ENCODE measurements at places on chromosomes 6 and 20.

DNA sequence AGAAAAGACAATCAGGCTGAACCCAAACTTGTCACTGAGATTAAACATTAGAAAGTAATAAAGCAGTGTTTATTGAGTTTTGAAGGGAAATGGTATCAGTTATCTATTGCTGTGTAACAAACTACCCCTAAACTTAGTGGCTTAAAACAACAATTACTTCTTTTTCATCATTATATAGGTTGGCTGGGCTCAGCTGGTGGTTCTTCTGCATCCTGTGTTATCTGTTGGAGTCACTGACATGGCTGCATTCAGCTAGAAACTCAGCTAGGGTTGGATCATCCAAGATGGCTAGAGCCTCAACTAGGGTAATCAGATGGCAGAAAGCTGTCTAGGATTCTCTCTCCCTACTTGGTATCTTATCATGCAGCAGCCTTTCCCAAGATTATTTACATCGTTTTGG is 12.5 kb upstream of the RIN2 start:
- DNase-seq: no peak

DNA sequence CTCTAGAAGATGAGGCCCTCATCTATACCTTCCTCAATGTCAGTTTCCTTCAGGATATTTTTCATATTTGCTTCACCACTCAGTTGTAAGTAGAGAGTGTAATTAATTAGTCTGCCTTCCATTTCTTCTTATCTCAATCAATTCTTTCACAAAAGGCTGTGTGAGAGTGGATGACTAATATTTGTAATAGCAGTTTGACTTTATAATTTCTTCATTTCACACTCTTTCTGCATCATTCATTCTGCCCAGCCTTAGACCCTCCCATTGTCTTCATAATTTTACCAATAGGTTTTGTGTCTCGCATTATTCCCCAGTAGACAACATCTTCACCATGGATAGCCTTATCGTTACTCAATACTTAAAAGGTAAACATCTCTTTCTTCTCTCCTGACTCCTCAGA is 1239.3 kb upstream of the MAP3K7 start:
- no peak for DNase-seq

- peak; percentile 71 for DNase-seq
Measured at GRCh38 chr6:37048851-37049757, 43.6 kb downstream of the FGD2 start.

GRCh38 chr20:42435230-42435629 is 754.5 kb downstream of the PTPRT start:
- no peak for DNase-seq

DNA sequence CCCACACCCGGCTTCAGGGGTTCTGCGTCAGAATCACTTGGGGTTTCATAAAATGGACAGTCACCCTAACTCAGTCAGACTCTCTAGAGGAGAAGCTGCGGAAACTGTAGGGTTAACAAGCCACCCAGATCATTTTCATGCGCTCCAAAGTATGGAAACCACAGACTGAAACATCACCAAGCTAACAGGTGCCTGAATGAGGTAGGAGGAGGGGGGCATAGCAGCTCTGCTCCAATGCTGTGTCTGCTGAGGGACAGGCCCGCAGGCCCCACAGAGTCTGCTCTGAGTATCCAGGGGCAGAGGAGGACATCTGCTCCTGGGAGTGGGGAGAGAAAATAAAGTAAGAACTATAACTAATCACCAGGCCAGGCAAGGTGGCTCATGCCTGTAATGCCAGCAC is 97.1 kb upstream of the AKAP12 start:
- DNase-seq: no peak

GRCh38 chr6:20978151-20978614 is 443.9 kb downstream of the CDKAL1 start:
- DNase-seq: no peak

GRCh38 chr6:89222712-89223039 is 5.5 kb upstream of the GABRR1 start:
- no peak for DNase-seq

- no peak for DNase-seq
Measured at GRCh38 chr20:33393609-33394008, 7.7 kb downstream of the CDK5RAP1 start.

- no peak for DNase-seq
Measured at GRCh38 chr20:58843128-58843556, 7.6 kb downstream of the GNAS-AS1 start.

GRCh38 chr20:34129518-34130162 is 17.6 kb upstream of the EIF2S2 start:
- peak; percentile 50 for DNase-seq

DNA sequence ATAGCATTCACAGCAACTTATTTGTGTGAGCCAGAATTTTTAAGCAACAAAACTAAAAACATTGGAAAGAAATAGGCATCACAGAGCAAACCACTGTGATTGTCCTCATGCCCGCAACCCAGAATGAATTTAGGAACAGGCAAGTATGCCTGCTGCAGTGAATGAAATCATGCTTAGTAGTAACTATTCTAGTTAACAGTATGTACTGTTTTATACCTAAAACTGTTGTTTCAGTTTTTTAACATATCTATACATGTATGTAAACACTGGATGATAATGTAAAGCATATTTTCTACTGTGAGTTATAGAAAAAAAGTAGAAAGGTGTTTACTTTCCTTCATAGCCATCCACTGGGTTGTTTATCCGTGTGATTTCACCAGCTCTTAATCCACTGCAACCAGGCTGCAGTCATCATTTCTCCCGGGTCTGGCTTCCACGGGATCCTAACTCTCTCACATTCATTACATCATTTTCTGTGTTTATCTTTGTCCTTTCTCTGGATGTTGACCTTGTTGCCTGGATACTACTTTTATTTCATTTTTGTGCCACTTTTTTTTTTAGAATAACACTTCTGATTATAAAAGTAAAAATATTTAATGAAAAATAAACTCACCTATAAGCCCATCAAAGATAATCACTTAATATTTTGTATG is 3.6 kb upstream of the ARFGEF3 start:
- DNase-seq: no peak

- no peak for DNase-seq
Measured at GRCh38 chr6:33949877-33950435, 146.2 kb upstream of the MLN start.

DNA sequence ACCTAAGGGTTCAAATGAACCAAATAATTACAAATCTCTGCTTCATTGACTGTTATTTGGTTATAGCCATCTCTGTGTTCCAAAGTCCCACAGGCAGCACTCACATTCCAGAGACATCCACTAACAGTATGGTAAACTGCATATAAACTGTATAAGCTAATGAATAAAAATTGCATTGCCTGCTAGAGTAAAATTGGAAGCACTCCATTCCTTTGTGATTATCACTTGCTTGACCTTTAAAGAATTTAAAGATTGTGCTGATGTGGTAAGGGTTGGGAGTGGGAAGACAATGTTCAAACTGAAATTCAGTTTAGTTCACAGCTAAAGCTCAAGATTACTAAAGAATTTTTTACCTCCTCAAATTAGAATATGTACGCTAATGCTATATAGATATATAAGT is 31.0 kb upstream of the OSTM1 start:
- DNase-seq: no peak

DNA sequence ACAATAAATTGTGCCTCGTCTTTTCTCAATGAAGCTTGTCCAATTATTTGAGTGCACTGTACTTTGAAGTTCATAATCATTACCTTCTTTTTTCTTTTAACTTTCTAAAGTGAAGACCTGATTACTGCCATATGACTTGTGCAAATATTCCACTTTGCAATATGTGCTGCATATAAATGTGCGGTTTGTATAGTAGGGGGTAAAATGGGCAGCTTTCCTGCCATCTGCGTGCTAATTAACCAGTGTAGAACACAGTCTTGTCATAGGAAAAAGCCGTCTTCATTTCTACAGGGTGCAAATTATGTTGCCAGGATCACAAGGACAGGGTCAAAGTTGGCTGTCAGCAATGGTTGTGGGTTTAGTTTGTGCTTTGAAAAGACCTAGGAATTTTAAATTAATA is 397.0 kb downstream of the NKAIN2 start:
- DNase-seq: no peak

DNA sequence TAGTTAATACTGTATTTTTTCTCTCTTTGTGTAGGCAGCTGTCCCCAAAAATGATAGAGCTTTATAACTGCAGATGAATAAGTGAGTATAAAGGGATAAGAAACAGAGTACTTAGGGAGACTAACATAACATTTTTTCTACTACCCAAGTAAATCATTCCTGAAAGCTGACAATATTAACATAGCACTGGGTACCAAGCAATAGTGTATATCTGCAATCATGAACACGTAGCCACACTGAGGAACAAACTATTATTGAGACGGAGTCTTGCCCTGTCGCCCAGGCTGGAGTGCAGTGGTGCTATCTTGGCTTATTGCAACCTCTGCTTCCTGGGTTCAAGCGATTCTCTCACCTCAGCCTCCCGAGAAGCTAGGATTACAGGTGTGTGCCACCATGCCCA is 105.9 kb downstream of the SESN1 start:
- DNase-seq: no peak

DNA sequence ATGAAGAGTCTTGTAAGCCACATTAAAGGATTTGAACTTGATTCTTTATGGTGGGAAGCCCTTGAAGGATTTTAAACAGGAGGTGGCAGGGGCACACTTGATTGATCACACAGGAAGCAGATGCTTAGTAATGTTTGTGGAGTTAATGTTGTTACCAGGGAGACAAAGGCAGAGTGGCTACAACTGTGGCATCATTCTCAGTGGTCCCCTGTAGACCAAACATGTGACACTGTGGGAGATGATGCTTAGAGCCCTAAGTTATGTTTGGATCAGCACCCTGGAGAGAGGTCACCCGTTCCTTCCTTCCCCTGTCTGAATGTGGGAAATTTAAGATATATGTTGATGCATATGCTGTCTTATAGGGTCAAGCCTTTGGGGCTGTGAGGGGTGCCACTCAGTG is 53.2 kb downstream of the EIF2S2 start:
- DNase-seq: no peak

GRCh38 chr6:24721461-24722215 is 2.7 kb upstream of the C6orf62 start:
- peak; percentile 82 for DNase-seq

DNA sequence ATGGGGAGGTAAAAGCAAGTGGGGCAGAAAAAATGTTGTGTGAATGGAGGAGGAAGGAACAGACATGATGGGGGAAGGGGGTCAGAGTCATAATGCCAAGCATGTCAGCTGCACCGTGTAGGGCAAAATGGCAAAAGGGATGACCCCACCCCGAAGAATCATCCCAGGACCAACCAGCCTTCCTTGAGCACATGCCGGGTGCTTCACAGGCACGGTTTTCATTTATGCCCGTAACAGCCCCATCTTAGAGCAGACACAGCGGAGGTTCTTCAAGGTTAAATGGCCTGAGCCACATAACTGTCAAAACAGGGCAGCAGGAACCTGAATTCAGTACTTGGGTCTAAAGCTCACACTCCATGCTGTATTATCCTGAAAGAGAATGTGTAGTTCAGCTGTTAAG is 322.2 kb downstream of the ZFAND3 start:
- no peak for DNase-seq

DNA sequence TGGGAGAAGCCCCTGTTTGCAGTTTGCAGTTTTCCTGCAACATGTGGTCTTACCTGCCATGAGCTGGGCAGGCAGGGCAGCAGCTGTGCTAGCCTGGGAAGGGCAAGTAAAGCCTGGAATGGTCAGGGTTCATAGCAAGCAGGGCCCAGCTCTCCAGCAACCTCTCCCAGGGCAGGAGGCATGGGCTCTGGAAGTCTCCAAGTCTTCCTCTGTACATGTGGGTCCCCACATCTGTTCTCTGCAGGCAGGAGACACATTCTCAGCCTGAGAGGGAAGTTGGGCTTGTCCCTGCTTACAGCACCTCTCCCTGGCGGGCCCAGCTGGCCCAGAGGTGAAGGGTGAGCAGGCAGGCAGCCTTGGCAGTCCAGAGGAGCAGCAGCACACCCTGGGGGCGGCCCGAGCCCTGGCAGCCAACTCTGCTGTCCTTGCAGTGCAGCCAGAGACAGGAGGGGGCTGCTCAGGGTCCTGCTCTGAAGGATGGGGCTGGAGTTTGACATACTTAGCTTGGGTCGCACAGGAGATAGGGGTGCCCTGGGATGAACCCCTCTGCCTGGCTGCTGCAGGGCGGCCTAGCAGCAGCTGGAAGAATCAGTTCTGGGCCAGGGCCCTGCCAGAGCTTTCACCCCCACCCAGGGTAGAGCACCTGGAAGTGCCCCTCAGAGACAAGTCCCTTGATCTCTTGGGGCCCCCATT is 176.0 kb downstream of the MRPL14 start:
- DNase-seq: no peak

DNA sequence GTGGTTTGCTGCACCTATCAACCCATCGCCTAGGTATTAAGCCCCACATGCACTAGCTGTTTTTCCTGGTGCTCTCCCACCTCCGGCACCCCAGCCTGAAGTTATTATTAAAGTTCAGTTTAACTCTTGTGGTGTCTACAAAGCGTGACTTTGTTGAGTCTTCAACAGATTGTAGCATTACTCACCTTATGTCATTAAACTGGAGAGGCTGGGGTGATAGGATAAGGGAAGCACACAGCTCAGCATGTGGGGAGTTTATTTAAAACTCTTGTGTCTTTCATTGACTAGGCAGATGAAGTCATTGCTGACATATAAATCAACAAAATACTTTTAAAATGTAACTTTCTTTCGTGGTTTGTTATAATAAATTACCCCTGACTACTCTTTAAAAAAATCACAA is 84.7 kb upstream of the GCM1 start:
- DNase-seq: no peak

DNA sequence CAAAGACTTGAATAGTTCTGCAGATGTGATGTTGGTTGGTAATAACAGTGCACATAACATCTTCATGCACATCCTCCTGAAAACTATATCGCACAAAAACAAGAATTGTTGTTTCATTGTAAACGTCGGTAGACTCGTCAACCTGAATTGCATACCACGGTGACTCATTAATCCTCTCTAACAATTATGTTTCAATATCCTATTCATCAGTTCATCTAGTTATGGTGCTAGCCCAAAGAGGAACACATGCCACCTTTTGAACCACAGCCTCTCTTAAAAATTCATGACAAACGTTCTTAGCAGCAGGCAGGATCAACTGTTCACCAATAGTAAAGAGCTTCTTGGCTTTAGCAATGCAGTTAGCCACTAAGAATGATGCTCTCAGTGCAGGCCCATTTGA is 25.0 kb downstream of the CRYBG1 start:
- DNase-seq: no peak

DNA sequence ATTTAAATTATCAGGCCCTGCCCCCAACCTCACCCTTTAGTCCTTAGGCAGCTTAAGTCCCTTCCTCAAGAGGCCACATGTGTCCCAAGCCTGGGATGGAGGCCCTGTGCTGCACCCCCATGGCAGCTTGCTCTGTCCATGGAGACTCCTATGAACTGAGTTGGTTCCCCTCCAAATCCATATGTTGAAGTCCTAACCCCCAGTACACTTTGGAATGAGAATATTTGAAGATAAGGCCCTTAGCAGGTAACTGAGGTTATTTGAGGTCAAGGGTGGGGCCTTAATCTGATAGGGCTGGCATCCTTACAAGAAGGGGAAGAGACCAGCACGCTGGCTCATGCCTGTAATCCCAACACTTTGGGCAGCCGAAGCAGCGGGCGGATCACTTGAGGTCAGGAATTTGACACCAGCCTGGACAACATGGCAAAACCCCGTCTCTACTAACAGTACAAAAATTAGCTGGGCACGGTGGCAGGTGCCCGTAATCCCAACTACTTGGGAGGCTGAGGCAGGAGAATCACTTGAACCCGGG is 6.7 kb upstream of the BEND3 start:
- DNase-seq: no peak

- DNase-seq: no peak
Measured at GRCh38 chr20:62601172-62601571, 41.1 kb upstream of the SLCO4A1 start.

- DNase-seq: no peak
Measured at GRCh38 chr6:46898006-46898405, 23.7 kb downstream of the ADGRF5 start.

GRCh38 chr6:163720460-163721235 is 306.1 kb downstream of the QKI start:
- no peak for DNase-seq
